Motor neuron (in vitro differentiated cells): ENCODE measurements at places on chromosomes 13 and 19. TPM values are rescaled to one million over a fixed set of nuclear protein-coding genes. Genes with fewer than 3 reads are reported as not detected.

Gene RASL11A
- 12.1 and 14.9 TPM in 2 replicates for total RNA-seq

Gene VSTM1
- not detected in 2 replicates for total RNA-seq

Gene NLRP11
- total RNA-seq, result not detected in 2 replicates

Gene PABPC3
- total RNA-seq, result 0.30 and 0.52 TPM in 2 replicates

Gene IL11
- 0.10 and 0.27 TPM in 2 replicates for total RNA-seq

Gene UGGT2
- 31.9 and 38.4 TPM in 2 replicates for total RNA-seq

Gene CBY2
- 0.13 TPM in 1 of 2 replicates, not detected in the other for total RNA-seq

Gene ZNF177
- total RNA-seq, result 5.6 and 6.8 TPM in 2 replicates

Gene PCSK4
- 4.1 and 4.8 TPM in 2 replicates for total RNA-seq

Gene IGFL1
- total RNA-seq, result not detected in 2 replicates

Gene MEX3D
- 9.9 and 20.0 TPM in 2 replicates for total RNA-seq

Gene FFAR2
- total RNA-seq, result 0.56 TPM in 1 of 2 replicates, not detected in the other

Gene DIRAS1
- 8.3 and 9.5 TPM in 2 replicates for total RNA-seq

Gene NPAS1
- 0.81 and 1.9 TPM in 2 replicates for total RNA-seq

Gene NLRP4
- total RNA-seq, result not detected in 2 replicates

Gene TEX29
- not detected in 2 replicates for total RNA-seq

Gene IL12RB1
- total RNA-seq, result 0.07 TPM in 1 of 2 replicates, not detected in the other

Gene C19orf73
- 2.9 and 3.9 TPM in 2 replicates for total RNA-seq

Gene CA11
- total RNA-seq, result 18.4 and 20.9 TPM in 2 replicates

Gene EEF1AKMT1
- total RNA-seq, result 9.8 and 11.1 TPM in 2 replicates

Gene PSPN
- 1.7 and 2.6 TPM in 2 replicates for total RNA-seq
